ENCODE measurements at places on chromosomes 12 and 14. TPM values are rescaled to one million over a fixed set of nuclear protein-coding genes. Genes with fewer than 3 reads are reported as not detected.

Gene ACRBP
- 1.2 TPM for total RNA-seq

Gene RPL10L
- total RNA-seq: not detected

DNA sequence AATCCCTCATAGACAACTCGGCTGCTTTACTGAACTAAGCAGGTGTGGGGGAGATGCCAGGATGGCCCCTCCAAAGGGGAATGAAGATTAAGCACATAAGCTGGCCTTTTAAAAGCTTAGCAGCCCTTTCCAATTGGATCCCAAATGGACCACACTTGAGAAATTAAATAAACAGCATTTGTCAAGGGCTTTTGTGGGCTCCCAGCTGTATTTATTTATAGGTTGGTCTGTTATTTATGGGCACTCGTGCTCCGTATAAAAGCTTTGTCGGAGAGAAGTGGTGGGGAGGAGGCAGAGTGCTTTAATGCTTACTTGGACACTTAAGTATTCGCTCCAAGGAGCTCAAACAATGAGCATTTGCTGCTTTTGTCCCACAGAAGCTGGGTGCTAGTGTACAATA, 580.2 kb downstream of the MED13L start:
- H3K36me3 ChIP-seq: no peaks in the 10 kb centered on the region
- no peaks in the 10 kb centered on the region for H3K27me3 ChIP-seq
- no peak overlapping the region for H3K27ac ChIP-seq
- H3K4me1 ChIP-seq: no peaks in the 10 kb centered on the region
- H3K4me3 ChIP-seq: no peak overlapping the region

DNA sequence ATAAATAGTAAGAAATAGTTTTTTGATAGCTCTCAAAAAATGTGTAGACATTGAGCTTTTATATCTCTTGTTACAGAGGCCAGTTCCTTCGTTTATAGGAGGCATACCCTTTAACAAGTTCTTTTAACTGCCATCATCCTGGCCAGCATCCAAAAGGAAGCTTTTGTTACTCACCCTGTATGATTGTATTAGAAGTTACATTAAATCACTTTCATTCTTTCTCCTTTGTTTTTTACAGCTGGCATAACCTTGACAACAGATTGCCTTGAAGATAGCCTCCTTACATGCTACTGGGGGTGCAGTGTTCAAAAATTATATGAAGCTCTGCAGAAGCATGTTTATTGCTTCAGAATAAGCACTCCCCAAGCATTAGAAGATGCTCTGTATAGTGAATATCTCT, 20.1 kb downstream of the CGRRF1 start:
- DNase-seq: no peak
- no peaks in the 10 kb centered on the region for H3K27me3 ChIP-seq
- no peak overlapping the region for H3K27ac ChIP-seq

Gene OTOGL
- not detected for total RNA-seq

Gene SRRM4
- not detected for total RNA-seq

Gene GSG1
- not detected for total RNA-seq

- H3K36me3 ChIP-seq: no peaks in the 10 kb centered on the region
- DNase-seq: peak; percentile 88
- no peaks in the 10 kb centered on the region for H3K27me3 ChIP-seq
- H3K27ac ChIP-seq: peak within 1 kb of the TSS; percentile 89
- H3K4me1 ChIP-seq: peaks cover 32% of the 10 kb centered on the region
Measured at GRCh38 chr12:54419088-54419887, at the start of gene ITGA5. Gene ITGA5, minus strand, starts transcription at chr12:54419266. Its CDS starts 68 bp downstream, at chr12:54419198.

Gene SERPINA5
- total RNA-seq: 317 TPM

- H3K27me3 ChIP-seq: no peaks in the 10 kb centered on the region
- DNase-seq: no peak
- H3K4me1 ChIP-seq: no peaks in the 10 kb centered on the region
- H3K4me3 ChIP-seq: no peak overlapping the region
Measured at GRCh38 chr14:101598159-101598558, 36.9 kb downstream of the DIO3 start.

Gene CLEC2B
- total RNA-seq: 5.4 TPM

Measured in right lobe of liver (tissue), 6 donors.